ENCODE measurements at places on chromosomes 5 and 9. TPM values are rescaled to one million over a fixed set of nuclear protein-coding genes. Genes with fewer than 3 reads are reported as not detected.

DNA sequence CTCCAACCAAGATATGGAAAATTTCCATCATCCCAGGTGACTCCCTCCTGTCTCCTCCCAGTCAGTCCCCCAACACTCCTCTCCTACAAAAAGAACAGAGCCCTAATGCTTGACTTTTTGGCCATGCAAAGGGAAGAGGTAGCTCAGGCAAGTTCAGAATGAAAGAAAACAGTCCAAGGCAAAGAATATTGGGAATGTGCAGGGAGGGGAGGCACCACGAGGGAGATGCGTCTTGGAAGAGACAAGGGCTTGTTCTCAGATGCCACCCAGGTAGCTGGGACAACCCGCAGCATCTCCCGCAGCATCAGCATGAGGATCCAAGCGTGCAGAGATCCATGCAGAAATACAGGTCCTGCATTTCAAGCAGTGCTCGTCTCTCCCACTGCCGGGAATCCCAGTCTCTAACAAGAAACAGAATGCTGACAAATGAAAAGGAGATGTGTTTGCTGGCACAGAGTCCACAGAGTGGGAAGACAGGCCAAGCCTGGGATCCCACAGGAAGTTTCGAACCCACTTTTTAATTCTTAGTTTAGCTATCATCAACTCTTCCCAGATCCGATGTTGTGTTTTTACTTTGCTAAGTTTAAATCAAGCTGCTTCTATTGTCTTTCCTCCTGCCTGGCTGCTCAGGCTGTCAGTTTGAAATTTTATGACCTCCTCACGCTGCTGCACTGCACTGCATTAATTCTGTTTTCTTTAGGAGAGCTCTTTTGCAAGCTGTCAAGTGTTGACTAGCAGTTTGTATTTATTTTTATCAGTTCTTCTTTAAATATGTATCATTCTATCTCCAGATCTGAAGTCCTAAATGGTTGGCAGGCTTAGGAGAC is 86.8 kb upstream of the OSMR start:
- no peak for DNase-seq

- no peak for DNase-seq
Measured at GRCh38 chr5:122415030-122415800, 103.2 kb downstream of the SNCAIP start.

GRCh38 chr9:26548781-26549290 is 343.8 kb downstream of the CAAP1 start:
- DNase-seq, result no peak

GRCh38 chr9:87594194-87594593 is 96.5 kb downstream of the DAPK1 start:
- DNase-seq, result no peak

DNA sequence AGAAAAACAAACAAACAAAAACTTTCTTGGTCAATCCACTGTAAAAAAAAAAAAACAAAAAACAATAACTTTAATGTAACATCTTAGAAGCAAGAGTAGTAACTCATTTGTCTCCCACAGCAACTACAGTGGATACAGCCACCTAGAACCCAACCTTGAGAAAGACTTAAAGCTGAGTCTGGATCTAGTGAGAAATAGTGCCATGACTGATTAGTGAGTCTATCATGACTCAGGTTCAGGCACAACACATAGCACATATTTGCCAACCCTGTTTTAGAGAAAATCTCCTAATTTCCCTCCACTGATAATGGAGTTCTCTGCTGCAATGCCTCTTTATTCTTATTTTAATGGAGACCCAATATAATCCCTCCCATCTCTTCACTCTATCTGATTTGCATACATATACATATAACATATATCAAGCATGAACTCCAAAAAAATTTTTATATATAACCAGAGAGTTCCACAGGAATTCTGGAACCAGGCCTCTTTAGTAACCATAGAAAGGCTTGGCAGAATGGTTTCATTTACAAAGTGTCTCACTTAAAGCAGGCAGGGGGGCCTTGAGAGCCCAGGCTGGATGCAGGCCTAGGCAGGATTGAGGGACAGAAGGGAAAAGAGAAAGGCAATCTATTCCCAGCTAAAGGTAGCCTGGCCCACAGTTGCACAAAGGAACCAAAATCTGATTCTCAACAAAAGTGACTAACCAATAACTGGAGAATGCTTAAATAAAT is 11.9 kb upstream of the NR4A3 start:
- no peak for DNase-seq

DNA sequence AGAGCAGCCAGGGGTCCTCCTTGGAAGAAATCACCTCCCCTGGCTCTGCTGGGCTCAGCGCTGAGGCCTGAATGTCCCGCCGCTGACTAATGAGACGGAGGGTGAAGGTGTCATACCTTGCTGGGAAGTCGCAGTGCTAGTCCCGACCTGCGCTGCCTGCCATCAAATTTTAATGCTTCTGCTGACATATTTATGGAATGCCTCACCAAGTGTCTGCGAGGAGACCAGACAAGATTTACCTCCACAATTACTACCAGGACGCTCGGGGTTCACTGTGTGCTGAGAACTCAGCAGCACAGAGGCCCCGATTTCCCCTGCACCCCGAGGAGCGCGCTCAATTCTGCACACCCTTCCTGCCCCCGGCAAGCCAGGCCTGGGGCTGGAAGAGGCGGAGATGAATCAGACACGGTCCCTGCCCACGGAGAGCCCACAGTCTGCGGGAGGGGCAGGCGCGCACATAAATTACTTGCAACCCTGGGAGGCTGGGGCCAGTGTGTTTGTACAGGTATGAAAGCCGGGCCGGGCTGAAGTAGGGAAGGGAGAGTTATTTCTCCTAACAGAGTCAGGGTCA is 175.2 kb downstream of the PAX5 start:
- DNase-seq, result no peak

Gene CNTFR
- total RNA-seq, result not detected

GRCh38 chr9:967903-968641 is 8.4 kb upstream of the DMRT3 start:
- DNase-seq, result no peak

- DNase-seq, result no peak
Measured at GRCh38 chr9:22424616-22425015, 22.0 kb upstream of the DMRTA1 start.

- no peak for DNase-seq
Measured at GRCh38 chr5:52328220-52328806, 459.4 kb upstream of the ITGA1 start.

DNA sequence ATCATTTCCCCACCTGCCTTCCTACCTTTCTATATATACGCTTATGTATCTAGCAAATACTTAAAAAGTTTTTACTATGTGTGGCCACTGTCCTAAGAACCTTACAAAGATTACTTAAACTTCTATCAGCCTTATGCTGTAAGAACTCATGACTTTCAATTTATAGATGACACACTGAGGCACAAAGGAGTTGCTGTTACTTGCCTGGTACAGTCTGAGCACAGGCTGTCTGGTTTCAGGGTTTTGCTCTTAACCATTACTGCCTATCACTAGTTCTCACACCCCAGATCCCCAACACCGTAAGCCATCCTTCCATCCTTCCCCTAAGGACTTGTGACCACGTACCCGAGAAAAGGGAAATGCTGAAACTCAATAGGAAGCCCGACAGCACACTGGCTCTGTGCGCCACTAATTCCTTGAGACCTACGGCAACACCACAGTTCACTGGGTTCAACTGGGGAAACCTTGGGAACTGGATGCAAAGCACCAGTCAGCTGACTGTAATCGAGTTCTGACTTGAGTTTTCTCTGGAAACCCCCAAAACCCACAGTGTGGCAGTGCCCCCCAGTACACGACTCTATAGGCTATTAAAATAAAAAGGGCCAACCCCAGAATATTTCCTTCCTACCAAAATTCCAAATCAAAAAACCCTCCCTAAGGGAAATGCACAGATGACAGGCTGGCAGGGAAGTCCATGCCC is 56.0 kb downstream of the AUH start:
- no peak for DNase-seq

DNA sequence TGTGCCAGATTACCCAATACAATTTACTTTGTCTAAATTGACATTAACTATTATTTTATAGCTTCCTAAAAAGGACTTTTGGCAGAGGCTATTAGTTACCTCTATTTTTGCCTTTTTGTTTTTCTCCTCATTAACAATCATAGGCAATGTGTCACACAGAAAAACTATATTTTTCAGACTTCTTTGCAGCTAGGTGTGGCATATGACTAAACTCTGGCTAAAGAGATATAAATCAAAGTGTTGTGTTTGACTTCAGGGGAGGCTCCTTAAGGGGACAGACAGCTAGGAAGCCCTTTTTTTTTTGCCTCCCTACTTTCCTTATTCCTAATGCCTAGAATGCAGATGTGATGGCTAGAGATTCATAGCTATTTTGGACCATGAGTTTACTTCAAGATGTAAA is 19.7 kb upstream of the GCNT4 start:
- no peak for DNase-seq

Gene CCNO
- total RNA-seq, result not detected

Gene CKMT2
- not detected for total RNA-seq

DNA sequence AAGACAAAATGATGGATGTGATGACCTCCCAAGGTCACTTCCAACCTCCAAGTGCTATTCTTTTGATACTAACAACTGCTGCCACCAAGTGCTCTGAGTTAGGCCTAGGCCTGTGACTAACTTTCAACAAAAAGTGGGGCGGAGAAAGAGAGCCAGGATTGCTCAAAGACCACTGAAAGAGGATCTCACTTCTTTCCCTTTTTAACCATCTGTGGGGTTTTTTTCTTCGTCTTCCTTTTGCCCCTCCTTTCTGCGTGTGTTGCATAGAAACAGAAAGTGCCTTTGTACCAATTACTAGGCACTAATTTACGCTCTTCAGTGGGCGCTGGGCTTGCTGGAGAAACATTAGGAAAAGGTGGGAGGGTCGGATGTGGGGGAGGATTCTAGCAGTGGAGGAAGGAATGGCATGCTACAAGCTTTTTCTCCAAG is 8.0 kb downstream of the KLF9 start:
- DNase-seq, result no peak

GRCh38 chr9:87763286-87763685 is 37.4 kb downstream of the CTSL start:
- no peak for DNase-seq

Gene MEF2C
- total RNA-seq, result 359 TPM

- DNase-seq, result no peak
Measured at GRCh38 chr9:2816476-2817141, 27.3 kb downstream of the PUM3 start.

Gene PCDHGB1
- 0.37 TPM for total RNA-seq

DNA sequence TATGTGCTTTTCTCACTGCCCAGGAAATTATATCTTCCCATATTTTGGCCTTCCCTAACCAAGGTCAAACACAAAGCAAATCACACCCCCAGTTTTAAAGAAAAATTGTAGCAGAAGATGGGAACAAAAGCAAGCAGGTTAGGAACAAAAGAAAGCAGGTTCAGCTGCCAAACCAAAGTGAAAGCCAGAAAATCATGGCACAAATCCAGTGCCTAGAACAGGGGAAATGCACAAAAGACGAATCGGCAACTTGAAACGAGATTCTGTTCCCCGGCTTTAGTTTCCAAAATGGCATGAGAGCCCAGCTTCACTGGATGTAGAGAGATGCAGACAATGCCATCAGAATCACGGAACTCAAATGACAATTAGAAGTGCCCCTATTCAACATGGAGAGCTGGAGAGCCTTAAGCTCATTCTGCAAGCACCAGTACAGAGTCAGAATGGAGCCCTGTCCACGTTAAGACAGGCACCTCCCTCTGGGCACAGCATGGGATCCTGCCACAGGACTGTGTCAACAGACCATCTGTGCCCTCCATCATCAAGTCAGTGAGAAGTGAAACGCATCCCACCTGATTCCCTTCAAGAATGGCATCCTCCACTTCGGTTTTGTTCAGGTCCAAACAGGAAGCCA is 13.8 kb downstream of the DNAH5 start:
- no peak for DNase-seq

- DNase-seq, result no peak
Measured at GRCh38 chr5:16926417-16926816, 9.7 kb downstream of the MYO10 start.
